ENCODE measurements at places on chromosomes 2 and 18. TPM values are rescaled to one million over a fixed set of nuclear protein-coding genes. Genes with fewer than 3 reads are reported as not detected.

- no peak overlapping the region for H3K27ac ChIP-seq
- DNase-seq = peak; percentile 32
- H3K36me3 ChIP-seq = peaks cover 81% of the 10 kb centered on the region
- H3K27me3 ChIP-seq = no peaks in the 10 kb centered on the region
- H3K4me3 ChIP-seq = no peak overlapping the region
Observed at GRCh38 chr2:85843543-85843942, 45.2 kb downstream of the ST3GAL5 start.

The PDCD1 gene
- total RNA-seq = 0.08 TPM

GRCh38 chr2:4018535-4018934 is 315.2 kb downstream of the DCDC2C start:
- H3K27ac ChIP-seq = no peak overlapping the region
- H3K4me3 ChIP-seq = no peak overlapping the region
- no peaks in the 10 kb centered on the region for H3K4me1 ChIP-seq
- H3K36me3 ChIP-seq = no peaks in the 10 kb centered on the region

DNA sequence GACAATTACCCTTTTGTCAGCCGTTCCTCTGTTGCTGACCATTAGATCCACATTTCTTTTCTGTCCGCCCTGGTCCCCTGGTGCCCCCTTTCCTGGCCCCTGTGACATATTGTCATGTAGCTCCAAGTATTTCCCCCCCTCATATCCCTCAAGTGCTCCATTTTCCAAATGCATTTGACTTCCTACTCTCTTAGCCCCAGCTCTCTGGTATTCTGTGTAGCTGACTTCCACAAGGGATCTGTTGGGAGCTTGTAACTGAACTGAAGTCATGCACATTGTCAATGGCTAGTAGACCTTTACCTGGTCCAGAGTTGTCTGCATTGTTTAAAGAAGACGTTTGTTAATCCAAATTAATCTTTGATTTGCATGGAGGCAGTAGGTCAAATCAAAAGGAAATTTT is 34.8 kb downstream of the LIPG start:
- H3K4me3 ChIP-seq = no peak overlapping the region
- no peak for DNase-seq
- no peak overlapping the region for H3K27ac ChIP-seq
- H3K36me3 ChIP-seq = no peaks in the 10 kb centered on the region
- no peaks in the 10 kb centered on the region for H3K27me3 ChIP-seq
- peaks cover 12% of the 10 kb centered on the region for H3K4me1 ChIP-seq

The LRATD1 gene
- total RNA-seq = not detected

The ZNF24 gene
- total RNA-seq = 34.8 TPM

- H3K4me1 ChIP-seq = no peaks in the 10 kb centered on the region
- no peak overlapping the region for H3K4me3 ChIP-seq
- DNase-seq = no peak
- no peaks in the 10 kb centered on the region for H3K36me3 ChIP-seq
- no peak overlapping the region for H3K27ac ChIP-seq
- H3K27me3 ChIP-seq = no peaks in the 10 kb centered on the region
Observed at GRCh38 chr2:88188748-88189147, 18.6 kb downstream of the THNSL2 start.

The TXNDC2 gene
- 0.06 TPM for total RNA-seq

The RANBP2 gene
- total RNA-seq = 107 TPM

DNA sequence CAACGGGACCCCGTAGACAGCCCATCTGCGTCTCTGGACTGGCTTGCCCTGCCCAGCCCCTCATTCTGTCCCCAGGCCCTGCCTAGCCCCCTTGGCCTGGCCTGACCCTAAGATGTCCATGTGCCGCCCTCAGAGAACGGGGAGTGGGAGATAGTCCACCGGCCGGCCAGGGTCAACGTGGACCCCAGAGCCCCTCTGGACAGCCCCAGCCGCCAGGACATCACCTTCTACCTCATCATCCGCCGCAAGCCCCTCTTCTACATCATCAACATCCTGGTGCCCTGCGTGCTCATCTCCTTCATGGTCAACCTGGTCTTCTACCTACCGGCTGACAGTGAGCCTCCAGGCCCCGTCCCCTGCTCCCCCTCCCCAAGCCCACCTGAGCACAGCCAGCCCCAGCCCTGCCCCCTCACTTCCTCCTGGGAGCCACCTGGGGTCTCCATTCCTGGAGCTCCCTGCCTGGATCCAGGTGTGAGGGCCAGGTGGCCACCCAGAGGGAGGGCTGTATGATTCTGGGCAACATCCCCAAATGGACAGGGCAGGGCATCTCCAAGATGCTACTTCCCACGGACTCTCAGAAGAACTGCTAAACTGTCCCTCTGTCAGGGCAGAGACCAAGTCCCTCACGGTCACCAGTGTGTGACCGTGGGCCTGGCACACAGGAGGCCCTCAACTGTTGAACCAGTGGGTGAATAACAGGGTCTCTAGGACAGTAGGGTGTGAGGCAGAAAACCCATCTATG is 4.0 kb downstream of the CHRND start:
- H3K4me3 ChIP-seq = no peak overlapping the region
- H3K27me3 ChIP-seq = no peaks in the 10 kb centered on the region
- H3K27ac ChIP-seq = no peak overlapping the region
- H3K36me3 ChIP-seq = peaks cover 12% of the 10 kb centered on the region
- peaks cover 13% of the 10 kb centered on the region for H3K4me1 ChIP-seq

GRCh38 chr2:28352610-28353195 is 40.0 kb upstream of the FOSL2 start:
- no peak for DNase-seq
- H3K4me1 ChIP-seq = peaks cover 22% of the 10 kb centered on the region
- H3K27ac ChIP-seq = no peak overlapping the region
- H3K36me3 ChIP-seq = no peaks in the 10 kb centered on the region

DNA sequence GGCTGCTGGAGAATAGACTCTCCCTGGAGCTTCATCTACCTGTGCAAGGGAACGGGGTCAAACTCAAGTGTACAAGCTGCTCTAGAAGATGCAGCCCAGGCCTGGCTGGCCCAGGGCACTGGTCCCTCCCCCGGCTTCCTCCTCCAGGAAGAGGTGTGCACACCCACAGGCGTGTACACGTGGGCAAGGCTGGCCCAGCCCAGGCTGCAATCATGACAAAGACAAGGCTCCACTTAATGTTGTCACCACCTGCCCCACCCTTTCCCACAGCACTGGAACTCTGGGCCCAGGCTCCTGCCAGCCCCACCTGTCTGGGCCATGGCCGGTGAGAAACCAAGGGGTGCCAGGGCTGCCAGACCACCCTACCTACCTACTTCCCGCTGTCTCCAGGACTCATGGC is 29.6 kb upstream of the ALPP start:
- no peak overlapping the region for H3K4me3 ChIP-seq
- no peaks in the 10 kb centered on the region for H3K4me1 ChIP-seq
- no peak for DNase-seq
- H3K36me3 ChIP-seq = no peaks in the 10 kb centered on the region
- no peaks in the 10 kb centered on the region for H3K27me3 ChIP-seq
- H3K27ac ChIP-seq = no peak overlapping the region

DNA sequence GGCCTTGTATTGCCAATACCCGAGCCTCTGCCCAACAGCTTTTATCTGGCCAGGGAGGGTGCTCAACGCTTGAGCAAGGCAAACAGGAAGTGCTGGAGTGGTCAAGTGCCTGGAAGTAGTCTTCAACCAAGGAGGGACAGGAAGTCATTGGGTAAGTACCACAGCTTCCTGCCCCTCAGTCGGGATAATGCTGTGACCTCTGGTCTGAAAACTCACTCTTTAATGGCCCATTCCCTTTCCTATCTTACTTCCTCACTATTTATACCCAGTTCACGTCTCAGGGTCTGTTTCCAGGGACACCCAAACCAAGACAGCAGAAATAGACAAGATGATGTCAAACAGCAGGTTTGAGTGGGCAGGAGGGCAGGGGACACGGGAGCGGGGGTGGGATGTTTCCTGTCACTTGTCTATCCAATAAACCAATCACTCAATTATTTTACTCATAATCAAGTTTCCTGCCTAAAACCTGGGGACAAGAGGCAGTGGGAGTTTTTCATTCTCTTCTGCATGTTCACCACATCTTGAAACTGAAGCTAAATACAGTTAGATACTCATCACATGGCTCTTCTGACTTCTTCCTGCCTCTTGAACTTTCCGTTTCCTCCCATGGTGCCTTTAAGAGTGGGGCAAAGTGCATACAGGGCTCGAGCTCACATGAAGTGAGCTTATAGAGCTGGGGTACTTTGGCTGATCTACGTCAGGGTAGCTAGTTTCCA is 68.9 kb upstream of the CAB39 start:
- H3K36me3 ChIP-seq = no peaks in the 10 kb centered on the region
- H3K4me3 ChIP-seq = no peak overlapping the region
- DNase-seq = no peak

DNA sequence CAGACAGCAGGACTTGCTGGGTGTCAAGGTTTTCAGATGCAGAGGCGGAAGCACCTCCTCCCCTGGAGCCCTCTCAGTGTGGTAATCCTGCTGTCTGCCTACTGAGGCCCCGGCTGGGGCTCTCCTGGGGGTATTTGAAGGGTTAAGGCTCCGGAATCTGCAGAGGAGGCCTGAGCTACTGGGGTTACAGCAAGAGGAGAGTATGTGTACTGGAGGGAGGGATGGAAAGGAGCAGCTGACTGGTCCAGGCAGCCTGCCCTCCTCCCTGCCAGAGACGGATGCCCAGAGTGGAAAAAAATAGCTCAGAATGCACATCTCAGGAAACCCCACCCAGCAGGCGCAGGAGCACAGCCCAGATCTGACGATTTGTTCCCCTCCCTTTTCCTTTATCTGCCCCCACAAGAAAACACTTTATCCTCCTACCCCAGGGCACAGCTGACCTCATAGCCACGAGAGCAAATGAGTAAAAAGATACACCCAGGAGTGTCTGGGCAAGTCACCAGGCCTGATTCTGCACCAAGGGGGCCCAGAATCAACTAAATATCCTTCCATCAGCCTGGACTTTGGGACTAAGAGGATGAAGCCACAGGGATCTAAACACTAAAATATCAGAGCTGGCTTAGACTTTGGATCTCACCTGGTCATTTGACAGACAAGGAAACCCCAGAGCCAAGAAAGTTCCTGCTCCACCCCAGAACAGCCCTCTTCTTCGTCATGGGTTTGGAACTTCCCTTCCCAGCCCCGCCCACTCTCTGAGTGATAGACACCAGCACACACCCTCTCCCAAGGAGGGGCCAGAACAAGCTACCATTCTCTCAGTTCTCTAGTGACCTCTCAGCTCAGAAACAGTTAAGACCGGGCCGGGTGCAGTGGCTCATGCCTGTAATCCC is 5.5 kb downstream of the TMBIM1 start:
- no peaks in the 10 kb centered on the region for H3K27me3 ChIP-seq
- peaks cover 14% of the 10 kb centered on the region for H3K4me1 ChIP-seq
- peak overlapping the region; percentile 47 for H3K4me3 ChIP-seq
- H3K36me3 ChIP-seq = no peaks in the 10 kb centered on the region
- DNase-seq = peak; percentile 96
- peak overlapping the region; percentile 93 for H3K27ac ChIP-seq

- DNase-seq = no peak
- peaks cover 12% of the 10 kb centered on the region for H3K4me1 ChIP-seq
- no peak overlapping the region for H3K4me3 ChIP-seq
Observed at GRCh38 chr2:84925336-84925723, 19.9 kb downstream of the TMSB10 start.

GRCh38 chr2:182240862-182241371 is 185.9 kb downstream of the PDE1A start:
- no peak overlapping the region for H3K4me3 ChIP-seq
- no peak for DNase-seq
- H3K27ac ChIP-seq = no peak overlapping the region
- no peaks in the 10 kb centered on the region for H3K36me3 ChIP-seq
- no peaks in the 10 kb centered on the region for H3K27me3 ChIP-seq

GRCh38 chr18:32595832-32596231 is 125.2 kb upstream of the GAREM1 start:
- no peak overlapping the region for H3K4me3 ChIP-seq
- H3K27me3 ChIP-seq = no peaks in the 10 kb centered on the region
- no peaks in the 10 kb centered on the region for H3K4me1 ChIP-seq
- no peaks in the 10 kb centered on the region for H3K36me3 ChIP-seq
- no peak for DNase-seq
- H3K27ac ChIP-seq = no peak overlapping the region

- H3K4me3 ChIP-seq = no peak overlapping the region
- no peaks in the 10 kb centered on the region for H3K36me3 ChIP-seq
- no peaks in the 10 kb centered on the region for H3K27me3 ChIP-seq
- DNase-seq = no peak
- H3K4me1 ChIP-seq = 0 out of 2 replicates have a peak, but pooled peaks cover 4% of the 10 kb centered on the region
Observed at GRCh38 chr18:7686278-7686677, 119.2 kb downstream of the PTPRM start.

GRCh38 chr18:51433881-51434280 is 236.4 kb upstream of the MEX3C start:
- no peak overlapping the region for H3K4me3 ChIP-seq
- H3K27ac ChIP-seq = no peak overlapping the region
- no peaks in the 10 kb centered on the region for H3K27me3 ChIP-seq
- no peaks in the 10 kb centered on the region for H3K4me1 ChIP-seq
- no peaks in the 10 kb centered on the region for H3K36me3 ChIP-seq
- DNase-seq = no peak

The REEP1 gene
- total RNA-seq = 2.1 TPM

- H3K4me3 ChIP-seq = no peak overlapping the region
- no peak overlapping the region for H3K27ac ChIP-seq
- no peaks in the 10 kb centered on the region for H3K27me3 ChIP-seq
- H3K36me3 ChIP-seq = no peaks in the 10 kb centered on the region
- H3K4me1 ChIP-seq = peaks cover 25% of the 10 kb centered on the region
Observed at GRCh38 chr2:203799908-203800307, 67.7 kb upstream of the CTLA4 start.

DNA sequence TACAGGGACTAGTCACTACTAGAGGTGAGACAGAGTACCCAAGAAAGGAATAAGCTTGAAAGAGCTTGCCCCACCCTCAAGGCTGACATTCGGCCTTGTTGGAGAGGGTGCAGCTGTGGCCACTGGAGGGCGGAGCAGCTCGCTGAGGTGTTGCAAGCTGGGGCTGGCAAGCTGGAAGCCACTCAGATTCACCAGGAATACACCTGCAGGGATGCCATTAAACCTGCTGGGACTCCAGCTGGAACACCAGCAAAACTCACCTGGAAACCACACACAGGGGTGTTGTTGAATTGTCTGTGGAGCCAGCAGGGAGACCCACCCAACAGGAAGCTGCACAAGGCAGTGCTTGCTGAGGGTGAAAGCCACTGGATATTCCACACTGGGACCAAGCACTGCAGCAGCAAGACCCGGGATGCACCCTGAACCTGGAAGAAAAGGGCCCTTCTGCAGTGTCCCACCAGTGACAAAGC is 26.1 kb downstream of the KCTD18 start:
- H3K27me3 ChIP-seq = no peaks in the 10 kb centered on the region
- H3K27ac ChIP-seq = no peak overlapping the region
- H3K36me3 ChIP-seq = peaks cover 45% of the 10 kb centered on the region
- DNase-seq = peak; percentile 39

GRCh38 chr2:18456026-18456425 is 104.4 kb downstream of the RDH14 start:
- no peaks in the 10 kb centered on the region for H3K36me3 ChIP-seq
- no peak overlapping the region for H3K27ac ChIP-seq
- H3K4me3 ChIP-seq = no peak overlapping the region

GRCh38 chr18:55232506-55232905 is 273.2 kb upstream of the CCDC68 start:
- no peaks in the 10 kb centered on the region for H3K27me3 ChIP-seq
- H3K27ac ChIP-seq = no peak overlapping the region
- DNase-seq = no peak
- H3K4me1 ChIP-seq = no peaks in the 10 kb centered on the region
- no peak overlapping the region for H3K4me3 ChIP-seq
- H3K36me3 ChIP-seq = peaks cover 8% of the 10 kb centered on the region

- H3K27ac ChIP-seq = no peak overlapping the region
- no peaks in the 10 kb centered on the region for H3K36me3 ChIP-seq
- no peak for DNase-seq
Observed at GRCh38 chr2:56534321-56534720, 350.5 kb downstream of the CCDC85A start.

All from SJCRH30 (cell line).